ENCODE measurements at places on chromosomes 1 and 21.

GRCh38 chr1:180836449-180836848 is 76.2 kb upstream of the KIAA1614 start:
- DNase-seq, result no peak

GRCh38 chr1:204702552-204703267 is 17.2 kb upstream of the LRRN2 start:
- no peak for DNase-seq

GRCh38 chr1:34057347-34058130 is 107.5 kb downstream of the CSMD2 start:
- no peak for DNase-seq

DNA sequence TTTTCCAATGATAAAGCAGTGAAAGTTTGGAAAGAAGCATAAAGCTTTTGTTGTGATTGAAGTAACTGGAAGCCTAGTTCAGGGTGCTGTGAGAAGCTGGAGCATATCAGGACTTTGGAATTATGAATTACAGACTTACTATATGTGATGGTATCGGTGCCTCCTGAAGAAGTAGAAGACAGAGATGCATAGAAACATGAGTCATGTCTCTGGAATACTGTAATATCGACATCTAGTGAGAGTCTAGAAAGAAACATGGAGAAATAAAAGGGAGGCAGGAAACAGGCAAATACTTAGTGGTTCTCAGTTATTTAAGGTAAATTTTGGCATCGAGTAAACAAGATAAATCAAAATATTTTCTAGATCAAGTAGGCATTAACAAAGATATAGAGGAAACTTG is 103.0 kb downstream of the CAMTA1 start:
- no peak for DNase-seq

DNA sequence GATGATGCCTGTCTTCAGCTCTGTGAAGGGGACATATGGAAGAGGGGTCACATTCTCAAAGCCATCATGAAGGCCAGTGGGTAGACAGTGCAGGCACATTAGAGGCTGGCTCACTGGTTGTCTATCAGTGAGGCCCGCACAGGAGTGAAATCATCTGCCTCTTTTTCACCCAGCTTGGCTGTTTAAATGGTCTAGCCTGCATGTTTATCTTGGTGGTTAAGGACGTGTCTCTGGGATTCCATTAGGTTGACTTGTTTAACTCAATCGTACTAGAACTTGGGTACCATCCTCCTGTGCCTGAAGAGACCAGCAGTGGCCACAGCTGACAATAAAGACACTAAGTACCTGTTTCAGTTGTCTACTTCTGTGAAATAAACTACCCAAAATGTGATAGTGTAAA is 219.3 kb downstream of the PLPP3 start:
- DNase-seq, result no peak

GRCh38 chr1:46404482-46405196 is 10.5 kb downstream of the FAAH start:
- DNase-seq, result no peak

Data from testis (tissue), 5 donors.